ENCODE measurements at places on chromosomes 7 and 10. TPM values are rescaled to one million over a fixed set of nuclear protein-coding genes. Genes with fewer than 3 reads are reported as not detected.

MCM10 gene
- 9.6 TPM for total RNA-seq

CRHR2 gene
- not detected for total RNA-seq

ZNF775 gene
- total RNA-seq, result 3.7 TPM

TLX1 gene
- total RNA-seq, result not detected

ZSCAN21 gene
- 7.7 TPM for total RNA-seq

LMOD2 gene
- not detected for total RNA-seq

LYZL2 gene
- not detected for total RNA-seq

RASSF4 gene
- 2.9 TPM for total RNA-seq

HABP2 gene
- not detected for total RNA-seq

RPEL1 gene
- 0.37 TPM for total RNA-seq

GPR141 gene
- not detected for total RNA-seq

MEST gene
- 1.8 TPM for total RNA-seq

MALRD1 gene
- total RNA-seq, result 0.20 TPM

TMEM209 gene
- total RNA-seq, result 32.8 TPM

COX15 gene
- total RNA-seq, result 34.9 TPM

OR2A1 gene
- under 0.01 TPM for total RNA-seq

LGI1 gene
- not detected for total RNA-seq

SUGCT gene
- total RNA-seq, result 8.5 TPM

TMEM225B gene
- 0.73 TPM for total RNA-seq
